NCI-H2029 treated with DMSO at 0.1 percent for 48 hours (cell line): ENCODE measurements at places on chromosomes 13 and 19.

- no peak for DNase-seq
These were observed 983.4 kb downstream of the EFNB2 start for GRCh38 chr13:105552078-105552477.

- no peak for DNase-seq
These were observed 24.7 kb upstream of the USPL1 start for GRCh38 chr13:30593001-30593400.

DNA sequence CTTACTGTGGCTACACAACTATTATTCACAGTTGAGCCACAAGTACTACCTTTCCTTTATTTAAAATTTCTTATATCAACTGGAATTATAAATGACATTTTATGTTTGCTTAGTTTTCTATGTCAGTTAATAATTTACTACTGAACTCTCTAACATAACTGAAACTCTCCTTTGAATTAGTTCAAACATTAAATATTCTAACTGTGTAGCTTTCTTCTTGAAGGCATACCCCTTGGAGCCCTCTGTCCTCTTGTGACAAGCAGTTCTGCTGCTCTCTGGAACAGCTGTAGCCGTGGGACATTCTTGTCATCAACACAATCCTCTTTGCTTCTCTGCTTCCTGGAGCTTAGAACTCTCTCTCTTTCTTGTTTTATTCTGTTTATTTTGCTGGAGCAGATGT, 244.8 kb downstream of the NHLRC3 start:
- DNase-seq, result no peak

DNA sequence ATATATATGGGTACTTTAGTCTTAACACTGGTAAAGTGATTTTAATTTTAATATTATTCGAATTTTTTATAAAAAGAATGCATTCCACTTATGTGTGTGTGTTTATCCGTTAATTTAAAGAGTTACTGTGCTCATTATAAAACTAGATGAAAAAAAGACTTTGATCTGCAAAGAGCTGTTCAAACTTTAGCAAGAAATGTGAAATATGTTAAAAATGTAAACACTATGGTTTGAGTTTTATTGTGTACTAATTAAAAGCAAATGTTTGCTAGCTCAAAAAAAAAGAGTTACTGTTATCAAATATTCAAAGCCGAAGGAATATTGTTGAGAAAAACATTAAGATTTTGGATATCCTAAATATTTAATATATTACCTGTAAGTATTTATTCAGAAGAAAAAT, 34.5 kb downstream of the UFM1 start:
- no peak for DNase-seq

GRCh38 chr19:56678205-56678604, 6.6 kb upstream of the ZNF835 start:
- no peak for DNase-seq

DNA sequence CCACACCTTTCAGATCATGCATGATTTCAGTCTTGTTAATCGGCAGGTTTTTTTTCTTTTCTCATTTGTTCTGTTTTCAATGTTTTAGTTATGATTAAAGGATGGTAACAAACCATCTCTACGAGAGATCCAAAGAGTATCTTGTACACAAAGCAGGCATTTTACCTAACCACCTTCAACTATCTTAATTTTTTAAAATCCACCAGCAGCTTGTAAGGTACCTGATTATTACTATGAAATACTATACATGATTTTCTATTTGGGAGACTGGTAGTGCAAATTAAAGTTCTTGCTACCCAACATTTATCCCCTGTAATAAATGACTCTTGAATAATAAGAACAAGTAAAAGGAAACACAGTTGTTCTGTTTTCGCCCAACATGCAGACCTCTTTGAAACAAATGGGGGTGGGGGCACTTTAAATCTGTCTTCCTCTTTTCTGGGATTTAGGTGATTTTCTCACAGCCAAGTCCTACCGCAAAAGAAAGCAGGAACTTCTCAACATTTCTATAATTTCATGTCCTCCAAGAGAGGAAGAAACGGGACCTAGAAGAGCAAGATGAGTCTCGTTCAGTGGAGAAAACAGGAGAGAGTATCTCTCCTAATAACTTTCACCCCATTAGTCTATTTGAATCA, 3.6 kb downstream of the POU4F1 start:
- DNase-seq, result no peak

DNA sequence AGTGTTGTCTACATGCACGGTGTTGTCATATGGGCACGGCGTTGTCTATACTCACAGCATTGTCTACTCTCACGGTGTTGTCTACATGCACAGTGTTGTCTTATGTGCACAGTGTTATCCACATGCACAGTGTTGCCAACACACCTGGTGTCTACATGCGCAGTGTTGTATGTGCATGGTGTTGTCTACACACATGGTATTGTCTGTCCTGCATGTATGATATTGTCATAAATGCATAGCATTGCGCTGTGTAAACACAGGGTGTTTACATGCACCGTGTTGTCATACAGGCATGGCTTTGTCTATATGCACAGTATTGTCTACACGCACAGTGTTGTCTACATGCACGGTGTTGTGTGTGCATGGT, 6.8 kb downstream of the ADPRHL1 start:
- DNase-seq, result no peak
